Mesenteric fat pad (tissue), 1 donor: ENCODE measurements at places on chromosomes 1 and 21.

GRCh38 chr1:7068552-7068951 is 283.3 kb downstream of the CAMTA1 start:
- no peak for DNase-seq

DNA sequence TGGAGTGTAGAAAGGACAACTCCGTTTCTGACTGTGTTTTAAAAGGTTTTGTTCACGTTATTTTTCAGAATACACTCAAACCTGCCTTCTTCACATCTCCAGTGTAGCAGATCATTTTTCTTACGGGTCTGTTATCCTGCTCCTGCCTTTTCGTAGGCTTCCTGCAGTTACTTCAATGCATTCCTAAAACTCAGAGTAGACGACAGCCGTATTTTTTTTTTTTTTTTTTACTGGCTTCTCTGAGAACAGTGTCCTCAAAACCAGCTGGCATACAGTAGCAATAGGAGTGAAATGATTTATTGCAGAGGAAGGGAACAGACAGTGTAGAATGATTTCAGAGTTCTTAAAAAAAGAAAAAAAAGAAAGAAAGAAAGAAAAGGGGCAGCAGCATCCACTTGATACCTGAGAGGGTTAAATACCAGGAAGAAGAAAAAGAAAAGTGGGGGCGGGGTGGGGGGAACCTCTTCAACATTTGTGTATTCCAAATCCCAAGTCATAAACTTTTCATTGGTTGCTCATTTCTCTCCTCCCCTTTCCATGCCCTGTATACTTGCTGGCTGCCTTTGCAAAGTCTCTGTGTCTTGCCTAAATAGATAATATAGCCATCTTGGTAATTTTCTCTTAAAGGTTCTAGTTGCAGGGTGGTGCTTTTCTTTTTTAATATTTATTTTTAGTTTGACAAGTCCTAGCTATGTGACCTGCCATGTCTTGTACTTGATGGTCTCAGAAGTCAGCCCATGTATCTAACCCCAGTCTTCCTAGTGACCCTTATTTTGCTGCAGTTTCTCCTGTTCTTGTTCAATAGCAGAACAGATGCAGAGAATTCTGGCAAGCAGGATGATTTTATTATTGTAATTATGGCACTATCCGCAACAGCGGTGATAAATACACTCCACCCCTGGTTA is 2.8 kb downstream of the TGFB2 start:
- no peak for DNase-seq

GRCh38 chr21:45155910-45156309 is 81.5 kb downstream of the ADARB1 start:
- DNase-seq = no peak

- DNase-seq = no peak
Observed at GRCh38 chr1:12065872-12066271, 2.8 kb downstream of the TNFRSF8 start.

DNA sequence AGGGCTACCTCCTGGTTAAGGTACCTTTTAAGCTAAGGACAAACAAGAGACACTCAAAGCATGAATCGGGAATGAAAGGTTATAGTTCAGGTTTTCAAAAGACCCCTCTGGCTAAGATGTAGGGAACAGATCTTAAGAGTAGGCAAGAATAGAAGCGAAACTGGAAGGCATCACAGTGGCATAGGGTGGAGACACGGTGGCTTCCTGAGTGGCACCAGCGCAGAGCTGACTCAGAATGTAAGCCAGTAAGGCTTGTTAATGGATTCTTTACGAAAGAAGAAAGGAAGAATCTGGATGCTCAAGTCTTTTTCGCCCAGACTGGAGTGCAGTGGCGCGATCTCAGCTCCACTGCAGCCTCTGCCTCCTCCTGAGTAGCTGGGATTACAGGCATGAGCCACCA is 21.2 kb downstream of the PADI6 start:
- DNase-seq = no peak

DNA sequence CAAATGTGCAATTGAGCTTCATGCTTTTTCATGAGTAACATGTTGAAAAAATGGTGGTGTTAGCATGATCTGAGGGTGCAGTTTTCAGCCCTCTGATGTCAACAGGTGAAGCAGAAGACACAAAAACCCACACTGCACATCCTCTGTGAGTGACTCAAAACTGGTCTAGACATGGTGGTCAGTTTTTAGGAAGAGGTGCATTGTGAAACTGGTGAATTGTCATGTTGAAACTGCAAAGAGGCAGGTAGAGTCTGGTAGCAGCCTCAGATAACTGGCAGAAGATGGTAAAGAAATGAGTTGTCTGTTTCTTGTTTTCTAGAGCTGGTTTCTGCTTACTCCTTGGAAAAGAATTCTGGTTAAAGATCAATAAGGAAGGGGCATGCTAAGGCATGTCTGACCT is 97.3 kb upstream of the HMCN1 start:
- no peak for DNase-seq

DNA sequence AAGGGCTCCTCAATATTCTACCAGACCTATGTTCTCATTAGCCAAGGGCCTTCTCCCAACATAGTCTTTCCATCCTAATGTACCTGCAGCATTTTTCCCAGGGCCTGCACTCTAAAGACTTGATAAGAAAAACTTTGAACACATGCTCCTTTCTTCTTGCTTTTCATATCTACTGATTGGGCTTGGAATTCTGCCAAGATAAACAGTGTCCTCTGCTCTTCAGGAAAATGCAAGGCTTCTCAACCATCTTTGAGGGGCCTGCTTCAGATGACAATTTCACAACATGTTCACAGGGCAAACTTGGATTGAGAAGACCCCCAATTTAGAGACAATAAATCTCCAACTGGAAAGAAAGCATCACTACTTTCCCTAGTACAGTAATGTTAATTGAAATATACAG is 25.8 kb upstream of the PPT1 start:
- no peak for DNase-seq
